ENCODE measurements at places on chromosomes 5 and 9. TPM values are rescaled to one million over a fixed set of nuclear protein-coding genes. Genes with fewer than 3 reads are reported as not detected.

NR5A1 gene
- total RNA-seq: not detected

STK32A gene
- total RNA-seq: not detected

NUDT12 gene
- total RNA-seq: 2.5 TPM

MAMDC4 gene
- 11.7 TPM for total RNA-seq

PFN3 gene
- not detected for total RNA-seq

MARVELD2 gene
- 1.1 TPM for total RNA-seq

ADRA1B gene
- total RNA-seq: not detected

IFNA21 gene
- total RNA-seq: not detected

MARCOL gene
- total RNA-seq: not detected

FGF10 gene
- not detected for total RNA-seq

PCAT7 gene
- total RNA-seq: not detected

INSL4 gene
- not detected for total RNA-seq

WNK2 gene
- total RNA-seq: 0.26 TPM

UNC5A gene
- not detected for total RNA-seq

SMIM32 gene
- total RNA-seq: not detected

PBX3 gene
- total RNA-seq: 17.0 TPM

ANKRD18A gene
- 9.7 TPM for total RNA-seq

HTR1A gene
- not detected for total RNA-seq

SOWAHA gene
- total RNA-seq: not detected

BTNL3 gene
- total RNA-seq: not detected

ARHGEF28 gene
- not detected for total RNA-seq

CDO1 gene
- total RNA-seq: 1.1 TPM

N4BP3 gene
- 1.7 TPM for total RNA-seq

FOXD4L6 gene
- total RNA-seq: not detected

TRIP13 gene
- 0.69 TPM for total RNA-seq

PHF2 gene
- 41.2 TPM for total RNA-seq

FAM114A2 gene
- total RNA-seq: 45.5 TPM

PCDHB12 gene
- total RNA-seq: not detected

NUTM2G gene
- not detected for total RNA-seq

EIF4EBP3 gene
- 18.8 TPM for total RNA-seq

PNPLA7 gene
- 15.5 TPM for total RNA-seq

SOHLH1 gene
- not detected for total RNA-seq

DBN1 gene
- 0.99 TPM for total RNA-seq

MTRR gene
- 97.1 TPM for total RNA-seq

MAP1B gene
- not detected for total RNA-seq

TMEFF1 gene
- total RNA-seq: not detected

SLC1A3 gene
- total RNA-seq: 2.3 TPM

ORM2 gene
- total RNA-seq: not detected

MEF2C gene
- total RNA-seq: 0.12 TPM

LCN9 gene
- not detected for total RNA-seq

HTR4 gene
- total RNA-seq: not detected

ITGA2 gene
- total RNA-seq: 1.4 TPM

CATSPER3 gene
- 0.94 TPM for total RNA-seq

CSNK1A1 gene
- 175 TPM for total RNA-seq

ADCY2 gene
- total RNA-seq: not detected

CCL28 gene
- total RNA-seq: 14.6 TPM

ZER1 gene
- total RNA-seq: 44.2 TPM

SLC6A18 gene
- not detected for total RNA-seq

All from CD4-positive, alpha-beta memory T cell (primary cell).